ENCODE measurements at places on chromosomes 1 and 21. TPM values are rescaled to one million over a fixed set of nuclear protein-coding genes. Genes with fewer than 3 reads are reported as not detected.

AIM2 gene
- total RNA-seq: 0.29 TPM

CCDC181 gene
- total RNA-seq: 2.0 TPM

NFIA gene
- 0.58 TPM for total RNA-seq

ATP6V1G3 gene
- total RNA-seq: not detected

Measured in epithelial cell of proximal tubule (primary cell).